Renal cortical epithelial cell (primary cell): ENCODE measurements at places on chromosomes 6 and 20. TPM values are rescaled to one million over a fixed set of nuclear protein-coding genes. Genes with fewer than 3 reads are reported as not detected.
A peak's percentile ranks its signal among the peaks of the same experiment; 100 is the strongest.

The IL17A gene
- total RNA-seq = not detected in 2 replicates

The TRIM10 gene
- total RNA-seq = under 0.01 TPM in 1 of 2 replicates, not detected in the other

GRCh38 chr6:4057036-4057435 is 21.9 kb downstream of the FAM217A start:
- DNase-seq = peak; percentile 72

The TREM2 gene
- not detected in 2 replicates for total RNA-seq

The SYNCRIP gene
- total RNA-seq = 79.4 and 138 TPM in 2 replicates

DNA sequence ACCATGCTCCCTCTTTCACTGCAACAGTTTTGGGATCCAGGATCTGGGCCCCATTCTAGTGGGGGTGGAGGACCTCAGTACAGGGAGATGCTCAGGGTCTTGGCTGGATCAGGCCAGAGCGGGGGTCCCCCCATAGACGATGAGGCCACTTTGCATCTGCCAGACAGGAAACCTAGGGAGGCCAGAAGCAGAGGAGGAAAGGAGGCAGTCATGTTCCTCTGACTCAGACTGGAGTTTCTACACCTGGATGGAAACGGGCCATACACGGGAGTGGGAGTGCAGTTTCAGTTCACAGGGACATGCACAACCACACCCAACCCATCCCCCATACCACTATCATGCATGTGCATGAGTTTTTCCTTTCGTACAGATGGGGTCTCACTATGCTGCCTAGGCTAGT is 3.6 kb upstream of the EMILIN3 start:
- no peak for DNase-seq

The SLC16A10 gene
- total RNA-seq = 1.1 and 2.3 TPM in 2 replicates

The SAPCD1 gene
- 0.50 and 0.69 TPM in 2 replicates for total RNA-seq

DNA sequence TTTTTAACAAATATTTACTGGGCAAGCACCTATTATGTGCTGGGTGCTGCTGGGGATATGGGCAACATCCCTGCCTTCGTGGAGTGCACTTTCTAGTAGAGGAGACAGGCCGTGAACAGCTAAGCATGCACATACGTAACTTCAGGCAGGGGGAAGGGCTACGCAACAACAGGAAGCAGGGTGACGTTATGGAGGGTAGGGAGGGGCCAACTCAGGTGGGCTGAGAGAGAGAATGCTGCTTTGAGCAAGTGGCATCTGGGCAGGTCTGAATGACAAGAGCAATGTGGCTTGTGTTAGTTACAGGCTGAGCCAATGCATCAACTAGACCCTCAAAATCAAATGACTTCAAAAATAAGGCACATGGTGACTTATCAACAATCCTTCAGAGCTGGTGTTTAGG is 112.1 kb downstream of the CDC5L start:
- DNase-seq = no peak

- DNase-seq = no peak
Measured at GRCh38 chr20:976033-976432, 26.1 kb downstream of the RSPO4 start.

DNA sequence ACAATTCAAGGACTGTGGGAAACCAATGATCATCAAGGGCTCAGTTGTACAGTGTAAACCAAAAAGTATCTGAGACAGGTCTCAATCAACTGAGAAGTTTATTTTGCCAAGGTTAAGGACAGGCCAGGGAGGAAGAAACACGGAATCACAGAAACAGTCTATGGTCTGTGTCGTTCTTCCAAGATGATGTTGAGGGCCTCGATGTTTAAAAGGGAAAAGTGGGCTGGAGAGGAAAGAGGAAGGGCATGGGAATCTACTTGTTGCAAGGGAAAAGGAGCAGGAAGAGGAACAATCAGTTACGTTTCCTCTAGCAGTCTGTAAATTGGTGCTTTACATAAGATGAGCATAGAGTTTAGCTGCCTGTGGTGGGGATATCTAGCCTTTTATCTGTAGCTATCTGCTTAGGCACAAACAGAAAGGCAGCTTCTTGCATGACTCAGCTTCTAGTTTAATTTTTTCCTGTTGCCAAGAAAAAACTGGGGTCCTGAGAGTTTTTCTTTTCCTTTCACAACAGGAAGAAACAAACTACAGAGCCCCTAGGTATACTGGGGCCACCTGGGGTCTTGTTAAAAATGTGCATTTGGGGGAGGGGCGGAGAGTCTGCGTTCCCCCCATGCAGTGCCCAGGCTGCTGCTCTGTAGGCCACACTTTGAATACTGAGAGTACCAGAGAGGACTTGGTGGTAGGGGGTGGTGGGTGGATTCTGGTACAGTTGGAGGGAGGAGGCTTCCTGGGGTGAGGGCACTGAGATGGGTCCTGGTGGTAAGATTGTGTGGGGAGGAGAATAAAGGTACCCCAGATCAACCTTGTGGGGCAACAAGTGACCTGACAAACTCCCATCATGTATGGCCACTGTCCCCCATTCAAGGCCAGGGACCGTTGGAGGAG is 35.3 kb upstream of the EZR start:
- DNase-seq = peak; percentile 52

DNA sequence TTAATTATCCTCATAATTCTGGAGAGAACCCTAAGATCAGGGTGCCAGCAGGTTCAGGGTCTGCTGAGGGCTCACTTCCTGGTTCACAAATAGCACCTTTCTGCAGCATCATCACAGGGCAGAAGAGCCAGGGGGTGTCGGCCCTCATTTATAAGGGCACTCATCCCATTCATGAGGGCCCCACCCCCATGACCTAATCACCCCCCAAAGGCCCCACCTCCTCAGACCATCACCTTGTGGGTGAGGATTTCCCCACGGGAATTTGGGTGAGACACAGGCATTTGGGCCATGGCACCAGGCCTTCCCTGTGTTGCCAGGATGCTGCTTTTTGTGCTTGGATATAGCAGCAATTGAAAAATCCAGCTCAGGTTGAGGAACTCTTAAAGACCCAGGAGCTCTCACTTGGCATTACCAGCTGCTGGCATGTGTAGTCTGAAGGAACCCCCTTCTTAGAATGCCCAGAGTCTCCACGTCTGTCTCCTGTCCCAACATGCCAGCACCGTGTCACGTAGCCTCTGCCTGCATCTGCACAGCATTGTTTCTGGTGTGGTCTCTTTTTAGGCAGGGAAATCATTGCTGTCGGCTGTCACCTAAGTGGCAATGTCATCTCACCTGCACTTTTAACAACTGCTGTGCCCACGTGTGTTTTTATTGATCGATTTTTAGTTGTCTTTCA is 71.5 kb downstream of the RPP40 start:
- DNase-seq = no peak

DNA sequence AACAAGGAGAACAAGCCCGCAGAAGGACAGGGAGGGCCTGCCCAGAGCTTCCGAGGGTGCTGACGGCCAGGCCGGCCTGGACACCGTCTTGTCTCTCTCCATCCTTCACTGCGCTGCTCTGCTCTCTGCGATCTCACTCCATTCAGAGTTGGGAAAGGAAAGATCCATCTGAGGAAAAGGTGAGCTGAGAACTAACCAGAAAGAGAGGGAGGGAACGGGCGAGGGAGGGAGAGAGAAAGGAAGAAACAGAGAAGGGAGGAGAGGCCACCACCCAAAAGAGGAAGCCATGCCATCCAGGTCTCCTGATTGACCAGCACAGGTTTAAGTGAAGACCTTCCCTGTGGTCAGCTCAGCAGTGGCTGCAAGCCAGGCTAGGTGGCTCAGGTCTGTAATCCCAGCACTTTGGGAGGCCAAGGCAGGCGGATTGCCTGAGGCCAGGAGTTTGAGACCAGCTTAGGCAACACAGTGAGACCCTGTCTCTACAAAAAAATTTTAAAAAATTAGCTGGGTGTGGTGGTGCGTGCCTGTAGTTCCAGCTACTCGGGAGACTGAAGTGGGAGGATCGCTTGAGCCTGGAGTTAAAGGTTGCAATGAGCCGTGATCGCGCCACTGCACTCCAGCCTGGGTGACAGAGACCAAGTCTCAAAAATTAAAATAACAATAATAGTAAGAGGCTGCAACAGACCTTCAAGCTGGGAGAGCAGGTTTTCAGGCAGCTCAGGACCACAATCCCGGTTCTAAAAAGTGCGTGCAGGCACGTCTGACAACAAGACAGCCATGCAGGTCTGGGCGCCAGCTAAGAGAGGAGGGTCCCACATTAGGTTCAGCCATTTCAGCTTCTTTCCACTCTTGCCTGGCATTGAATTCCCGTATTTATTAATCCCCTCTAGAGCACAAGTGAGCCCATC is 34.2 kb upstream of the DLGAP4 start:
- no peak for DNase-seq

GRCh38 chr6:18016698-18017097 is 29.3 kb upstream of the KIF13A start:
- DNase-seq = no peak

DNA sequence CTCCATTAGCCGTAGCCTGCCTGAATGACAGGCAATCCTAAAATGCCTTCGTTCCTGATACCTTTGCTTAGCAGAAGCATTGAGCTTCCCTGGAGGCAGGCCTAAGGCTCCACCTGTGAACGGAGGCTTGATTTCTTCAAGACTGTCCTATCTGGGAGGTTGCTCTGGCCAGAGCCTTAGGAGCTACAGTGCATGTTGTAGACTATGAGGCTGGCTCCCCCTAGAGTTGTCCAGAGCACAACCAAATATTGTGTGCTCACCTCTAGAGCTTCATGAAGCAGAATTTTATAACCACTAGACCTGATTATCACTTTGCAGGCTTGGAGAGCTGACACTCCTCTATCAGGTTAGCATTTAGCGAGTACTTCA is 217.8 kb downstream of the MAFB start:
- DNase-seq = no peak

GRCh38 chr6:22647719-22648118 is 78.4 kb downstream of the HDGFL1 start:
- no peak for DNase-seq

DNA sequence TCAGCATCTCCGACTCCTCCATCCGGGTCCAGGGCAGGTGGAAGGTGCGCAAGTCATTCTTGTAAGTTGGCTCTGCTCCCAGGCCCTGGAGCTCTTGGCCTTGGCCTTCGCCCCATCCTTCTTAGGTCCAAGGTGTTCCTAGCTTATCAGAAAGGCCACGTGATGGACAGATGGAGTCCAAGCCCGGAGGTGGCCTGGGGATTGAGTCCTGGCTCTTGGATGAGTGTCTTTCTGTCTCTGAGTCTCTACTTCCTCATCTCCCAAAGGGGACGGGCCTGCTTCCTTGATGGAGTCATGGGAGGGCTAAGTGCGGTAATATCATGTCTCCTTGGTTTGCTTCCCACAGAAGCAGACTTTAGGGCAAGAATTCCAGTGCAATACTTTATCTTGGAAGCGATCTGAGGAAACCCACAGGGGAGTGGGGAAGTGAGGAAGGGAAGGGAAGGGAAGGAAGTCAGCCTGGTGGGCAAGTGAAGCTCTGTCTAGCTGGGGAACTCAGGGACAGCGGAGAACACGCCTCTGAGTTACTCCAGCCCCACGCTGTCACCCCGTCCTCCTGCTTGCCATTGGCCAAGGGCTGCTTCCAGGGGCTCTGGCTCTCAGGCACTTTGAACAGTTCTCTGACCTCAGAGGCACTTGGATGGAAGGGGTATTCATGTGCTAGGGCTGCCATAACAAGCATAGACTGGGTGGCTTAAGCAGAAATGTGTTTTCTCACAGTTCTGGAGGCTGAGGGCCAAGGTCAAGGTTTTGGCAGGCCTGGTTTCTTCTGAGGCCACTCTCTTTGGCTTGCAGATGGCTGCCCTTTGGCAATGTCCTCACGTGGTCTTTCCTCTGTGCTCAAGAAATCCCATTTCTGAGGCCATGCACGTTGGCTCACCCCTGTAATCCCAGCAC is 4.8 kb downstream of the LBP start:
- DNase-seq = no peak

GRCh38 chr6:78489874-78490273 is 377.5 kb upstream of the IRAK1BP1 start:
- DNase-seq = no peak

The ERMARD gene
- 16.7 and 20.1 TPM in 2 replicates for total RNA-seq

The GPRC6A gene
- total RNA-seq = not detected in 2 replicates

DNA sequence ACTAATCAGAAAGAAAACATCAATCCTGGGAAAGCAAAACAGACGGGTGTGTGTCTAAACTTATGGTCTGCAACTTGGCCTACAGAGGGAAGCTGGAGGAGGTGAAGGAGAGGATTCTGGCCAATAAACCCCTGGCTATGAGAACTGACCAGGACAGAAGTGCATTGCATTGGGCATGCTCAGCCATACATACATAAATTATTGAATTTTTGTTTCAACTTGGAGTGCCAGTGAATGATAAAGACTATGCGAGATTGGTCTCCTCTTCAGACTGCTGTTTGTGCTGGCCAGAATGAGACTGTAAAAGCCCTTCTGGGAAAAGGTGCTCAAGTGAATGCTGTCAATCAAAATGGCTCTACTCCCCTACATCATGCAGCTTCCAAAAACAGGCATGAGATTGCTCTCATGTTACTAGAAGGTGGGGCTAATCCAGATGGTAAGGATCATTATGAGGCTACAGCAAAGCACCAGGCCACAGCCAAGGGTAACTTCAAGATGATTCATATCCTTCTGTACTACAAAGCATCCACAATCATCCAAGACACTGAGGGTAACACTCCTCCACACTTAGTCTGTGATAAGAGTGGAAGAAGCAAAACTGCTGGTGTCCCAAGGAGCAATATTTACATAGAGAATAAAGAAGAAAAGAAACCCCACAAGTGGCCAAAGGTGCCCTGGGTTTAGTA is 17.4 kb downstream of the ADNP start:
- peak; percentile 59 for DNase-seq

The NCOA3 gene
- total RNA-seq = 28.3 and 39.1 TPM in 2 replicates

DNA sequence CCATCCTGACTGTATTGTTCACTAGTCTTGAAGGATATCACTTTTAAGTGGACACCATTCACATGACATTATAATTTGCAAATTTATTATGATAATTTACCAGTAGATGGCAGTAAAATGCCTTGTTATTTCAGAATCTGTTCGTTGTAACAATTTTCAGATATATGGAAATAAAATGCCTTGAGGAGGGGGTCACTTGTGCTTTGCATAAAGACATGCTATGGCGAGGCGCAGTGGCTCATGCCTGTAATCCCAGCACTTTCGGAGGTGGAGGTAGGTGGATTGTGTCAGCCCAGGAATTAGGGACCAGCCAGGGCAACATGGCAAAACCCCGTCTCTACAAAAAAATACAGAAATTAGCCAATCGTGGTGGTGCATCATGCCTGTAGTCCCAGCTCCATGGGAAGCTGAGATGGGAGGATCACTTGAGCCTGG is 9.0 kb upstream of the NCOA6 start:
- DNase-seq = peak; percentile 54

DNA sequence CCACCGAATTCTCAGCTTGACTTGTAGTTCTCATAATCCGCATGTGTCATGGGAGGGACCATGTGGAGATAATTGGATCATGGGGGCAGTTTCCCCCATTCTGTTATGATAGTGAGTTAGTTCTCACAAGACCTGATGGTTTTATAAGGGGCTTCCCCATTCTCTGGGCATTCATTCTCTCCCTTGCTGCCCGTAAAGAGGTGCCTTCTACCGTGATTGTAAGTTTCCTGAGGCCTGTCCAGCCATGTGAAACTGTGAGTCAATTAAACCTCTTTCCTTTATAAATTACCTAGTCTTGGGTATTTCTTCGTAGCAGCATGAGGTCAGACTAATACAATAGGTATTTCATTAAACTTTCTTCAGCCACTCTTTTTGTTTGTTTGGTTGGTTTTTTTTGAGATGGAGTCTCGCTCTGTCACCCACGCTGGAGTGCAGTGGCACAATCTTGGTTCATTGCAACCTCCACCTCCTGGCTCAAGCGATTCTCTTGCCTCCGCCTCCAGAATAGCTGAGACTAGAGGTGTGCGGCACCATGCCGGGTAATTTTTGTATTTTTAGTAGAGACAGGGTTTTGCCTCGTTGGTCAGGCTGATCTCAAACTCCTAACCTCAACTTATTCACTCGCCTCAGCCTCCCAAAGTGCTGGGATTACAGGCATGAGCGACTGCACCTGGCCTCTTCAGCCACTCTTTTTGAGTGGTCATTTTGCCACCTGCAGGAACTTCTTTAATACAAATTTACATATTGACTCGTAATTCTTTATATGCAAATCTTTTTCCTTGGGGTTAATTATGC is 36.3 kb downstream of the GSTA2 start:
- peak; percentile 90 for DNase-seq
